Heart left ventricle (tissue), 16 donors: ENCODE measurements at places on chromosomes 3 and 15. TPM values are rescaled to one million over a fixed set of nuclear protein-coding genes. Genes with fewer than 3 reads are reported as not detected.

Gene KCNAB1
- 2.3 TPM for total RNA-seq

Gene SEC22C
- total RNA-seq = 40.5 TPM

Gene PRKAR2A
- 57.8 TPM for total RNA-seq

DNA sequence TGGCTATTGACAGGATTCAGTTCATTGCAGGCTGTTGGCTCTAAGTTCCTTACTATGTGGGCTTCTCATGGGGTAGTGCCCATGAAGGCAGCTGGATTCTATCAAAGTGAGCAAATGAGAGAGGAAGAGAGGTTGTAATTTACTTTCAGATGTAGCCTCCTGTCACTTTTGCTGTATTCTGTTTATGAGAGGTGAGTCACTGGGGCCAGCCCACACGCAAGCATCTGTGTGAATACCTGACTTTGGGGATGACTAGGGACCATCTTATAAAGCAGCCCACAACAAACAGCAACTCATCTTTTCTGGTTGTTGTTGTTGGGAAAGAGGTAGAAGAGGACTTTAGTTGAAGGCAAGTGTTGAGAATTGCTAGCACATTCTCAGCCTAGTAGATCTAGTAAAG lies 506.3 kb upstream of the GRM7 start:
- no peak for DNase-seq

DNA sequence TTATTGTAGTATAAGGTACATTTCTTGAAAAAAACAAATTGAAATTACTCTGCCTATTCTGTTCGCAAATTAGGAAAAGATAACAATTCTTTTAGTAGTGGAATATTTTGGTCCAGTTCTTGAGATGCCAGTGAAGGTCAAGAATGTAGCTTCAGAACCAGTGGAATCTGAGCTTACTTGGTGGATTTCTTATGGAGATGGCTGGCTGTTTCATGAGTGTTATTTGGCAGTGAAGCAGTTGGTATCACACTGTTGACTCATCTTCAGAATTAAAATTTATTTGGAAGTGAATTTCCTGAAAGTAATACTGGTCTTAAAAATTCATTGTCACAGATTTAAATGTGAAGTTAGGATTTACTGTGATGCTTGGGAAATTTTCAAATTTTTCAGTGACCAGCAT lies 19.1 kb downstream of the RNF13 start:
- DNase-seq = no peak

DNA sequence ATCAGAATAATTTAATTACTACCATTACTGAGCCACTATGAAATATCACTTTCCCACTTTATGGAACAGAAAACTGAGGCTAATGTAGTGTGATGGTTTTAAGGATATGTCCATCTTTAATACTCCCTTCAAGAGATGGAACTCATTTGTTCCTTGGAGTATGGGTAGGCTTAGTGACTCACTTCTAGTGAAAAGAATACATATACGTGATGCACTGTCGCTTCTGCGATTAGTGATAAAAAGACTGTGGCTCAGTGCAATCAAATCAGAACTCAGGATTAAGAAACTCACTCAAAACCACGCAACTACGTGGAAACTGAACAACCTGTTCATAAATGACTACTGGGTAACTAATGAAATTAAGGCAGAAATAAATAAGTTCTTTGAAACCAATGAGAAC lies 216.6 kb downstream of the SUCLG2 start:
- DNase-seq = no peak

GRCh38 chr15:86829245-86829644 lies 749.6 kb downstream of the AGBL1 start:
- no peak for DNase-seq

GRCh38 chr3:37952564-37952963 lies 38.0 kb upstream of the VILL start:
- DNase-seq = no peak
